ENCODE measurements at places on chromosomes 7 and 10. TPM values are rescaled to one million over a fixed set of nuclear protein-coding genes. Genes with fewer than 3 reads are reported as not detected.

Gene HYAL4
- not detected for total RNA-seq

Gene NPC1L1
- 0.10 TPM for total RNA-seq

- no peak for DNase-seq
Measured at GRCh38 chr7:158975526-158976467, 119.4 kb downstream of the DYNC2I1 start.

DNA sequence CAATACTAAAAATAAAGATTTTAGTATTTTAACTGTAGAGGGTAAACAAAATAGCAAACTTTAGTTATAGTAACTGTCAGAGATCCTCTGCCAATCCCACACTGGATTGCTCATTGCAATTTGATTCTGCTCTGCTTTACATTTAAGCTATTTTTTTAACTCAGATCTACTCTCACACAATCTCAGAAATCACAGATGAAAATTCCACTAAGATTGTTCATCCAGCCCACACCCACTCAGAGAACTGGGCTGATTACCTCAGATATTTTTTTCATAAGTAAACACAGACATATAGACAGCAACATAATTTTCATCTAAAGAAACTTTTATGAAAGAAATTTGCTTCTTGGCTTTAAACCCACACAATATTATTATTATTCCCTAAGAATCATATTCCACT is 7.0 kb downstream of the OSBPL3 start:
- DNase-seq, result no peak

GRCh38 chr7:24496036-24496435 is 77.2 kb upstream of the PALS2 start:
- no peak for DNase-seq

DNA sequence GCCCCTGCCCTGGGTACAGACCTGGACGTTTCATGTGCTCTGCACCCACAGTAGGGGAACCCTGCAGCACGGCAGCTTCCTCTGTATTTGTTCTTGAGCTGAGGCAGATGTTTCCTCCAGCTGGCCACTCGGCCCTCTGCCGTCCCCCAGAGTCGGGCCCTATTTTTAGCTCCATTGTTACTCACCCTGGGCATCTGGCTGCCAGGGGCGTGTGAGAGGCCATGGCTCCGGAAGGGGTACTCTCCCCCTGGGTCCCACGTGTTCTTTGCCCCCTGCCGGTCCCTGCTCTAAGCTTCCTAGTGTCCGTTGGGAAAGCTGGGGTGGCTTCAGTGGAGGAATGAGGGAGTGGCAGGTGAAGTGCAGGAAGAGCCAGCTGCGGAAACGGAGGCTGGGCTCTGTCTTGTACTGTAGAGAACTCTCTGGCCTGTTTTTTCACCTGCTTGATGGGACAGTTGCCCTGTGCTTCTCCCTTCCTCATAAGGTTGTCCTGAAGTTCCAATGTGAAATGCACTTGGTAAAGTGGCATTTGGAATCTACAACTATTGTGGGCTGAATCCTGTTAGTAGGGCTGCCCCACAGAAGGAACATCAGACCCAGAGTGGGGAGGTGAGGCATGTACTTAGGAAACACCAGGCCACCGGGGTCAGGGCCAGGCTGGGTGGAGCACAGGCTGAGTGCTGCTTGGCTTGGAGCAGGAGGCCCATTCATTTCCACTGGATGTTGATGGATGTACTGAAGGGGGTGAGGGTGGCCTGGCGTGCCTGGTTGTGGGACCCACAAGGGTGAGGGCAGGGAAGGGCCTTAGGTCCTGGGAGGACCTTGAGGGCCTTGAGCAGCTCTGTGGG is 30.6 kb downstream of the PALD1 start:
- no peak for DNase-seq

- DNase-seq, result no peak
Measured at GRCh38 chr10:86392723-86393094, 26.1 kb upstream of the GRID1 start.

- no peak for DNase-seq
Measured at GRCh38 chr7:154686305-154686704, 316.6 kb downstream of the PAXIP1 start.

DNA sequence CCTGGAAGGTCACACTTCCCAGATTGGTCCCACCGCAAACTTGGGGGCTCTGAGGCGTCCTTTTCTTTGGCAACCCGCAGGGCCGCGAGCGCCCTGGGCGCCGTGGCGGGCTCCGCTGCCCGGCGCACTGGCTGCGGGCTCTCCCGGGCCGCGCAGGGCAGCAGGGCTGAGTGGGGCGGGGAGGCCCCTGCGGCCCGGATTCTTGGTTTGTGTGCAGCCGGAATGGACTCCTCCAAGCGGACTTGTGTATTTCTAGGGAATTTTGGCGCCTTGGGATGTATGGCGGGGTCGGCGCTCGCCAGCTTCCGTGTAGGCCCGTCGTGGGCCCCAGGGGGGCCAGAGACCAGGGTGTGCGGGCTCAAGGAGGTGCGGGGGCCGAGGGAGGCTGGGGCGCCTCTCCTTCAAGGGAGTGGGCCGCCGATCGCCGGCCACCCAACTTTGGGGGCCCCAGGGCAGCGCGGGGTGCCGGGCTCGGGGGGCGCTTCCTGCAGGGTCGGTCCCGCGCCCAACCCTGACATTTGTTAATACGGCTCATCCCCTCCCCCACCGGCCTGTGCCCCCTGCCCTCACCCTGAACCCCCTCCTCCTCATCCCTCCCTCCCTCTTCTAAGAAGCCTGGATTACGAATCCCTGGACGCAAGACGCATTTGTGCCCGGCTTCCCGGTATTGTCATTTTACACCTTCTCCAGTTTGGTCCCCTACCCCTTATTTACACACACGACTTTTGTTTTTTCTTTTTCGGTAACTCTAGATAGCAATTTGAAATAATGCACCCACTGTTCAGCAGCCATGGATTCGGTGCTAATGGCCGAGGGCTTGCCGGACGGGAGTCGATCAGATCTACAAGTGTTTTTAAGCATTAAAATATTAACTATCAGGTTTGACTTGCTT is 2.5 kb downstream of the TCF7L2 start:
- peak; percentile 51 for DNase-seq

- DNase-seq, result no peak
Measured at GRCh38 chr10:29878492-29878891, 180.9 kb downstream of the JCAD start.
